T-helper 1 cell (primary cell): ENCODE measurements at places on chromosomes 13 and 19.

DNA sequence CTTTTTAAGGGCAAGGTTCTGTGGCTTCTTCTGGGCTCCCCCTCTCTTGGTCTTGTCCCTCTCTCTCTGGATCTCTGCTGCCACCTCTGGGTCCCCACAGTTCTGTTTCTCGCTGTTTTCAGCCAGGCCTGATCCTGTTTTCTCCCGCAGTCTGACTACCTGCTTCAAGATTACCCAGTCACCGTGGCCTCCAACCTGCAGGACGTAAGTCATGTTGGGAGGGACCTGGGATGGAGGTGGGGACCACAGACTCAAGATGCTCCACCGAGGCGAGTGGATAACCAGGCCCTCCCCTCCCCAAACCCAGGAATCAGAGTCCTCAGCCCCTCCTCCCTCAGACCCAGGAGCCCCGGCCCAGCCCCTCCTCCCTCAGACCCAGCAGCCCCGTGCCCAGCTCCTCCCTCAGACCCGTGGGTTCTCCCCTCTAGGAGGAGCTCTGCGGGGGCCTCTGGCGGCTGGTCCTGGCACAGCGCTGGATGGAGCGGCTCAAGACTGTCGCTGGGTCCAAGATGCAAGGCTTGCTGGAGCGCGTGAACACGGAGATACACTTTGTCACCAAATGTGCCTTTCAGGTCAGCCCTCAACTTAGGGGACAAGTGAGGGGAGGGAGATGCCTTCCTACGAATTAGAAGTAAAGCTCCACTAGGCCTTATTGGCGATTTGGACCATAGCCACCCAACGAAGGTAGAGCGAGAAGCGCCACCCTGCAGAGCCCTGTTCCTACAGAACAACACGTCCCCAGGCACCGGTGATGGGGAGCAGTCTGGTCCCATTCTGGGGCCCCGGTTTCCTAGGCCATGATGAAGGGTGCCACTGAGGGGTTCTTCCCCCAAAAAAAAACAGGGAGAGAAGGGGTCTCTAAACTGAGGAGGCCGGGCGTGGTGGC is 2.2 kb downstream of the FLT3LG start:
- peak; percentile 76 for DNase-seq

DNA sequence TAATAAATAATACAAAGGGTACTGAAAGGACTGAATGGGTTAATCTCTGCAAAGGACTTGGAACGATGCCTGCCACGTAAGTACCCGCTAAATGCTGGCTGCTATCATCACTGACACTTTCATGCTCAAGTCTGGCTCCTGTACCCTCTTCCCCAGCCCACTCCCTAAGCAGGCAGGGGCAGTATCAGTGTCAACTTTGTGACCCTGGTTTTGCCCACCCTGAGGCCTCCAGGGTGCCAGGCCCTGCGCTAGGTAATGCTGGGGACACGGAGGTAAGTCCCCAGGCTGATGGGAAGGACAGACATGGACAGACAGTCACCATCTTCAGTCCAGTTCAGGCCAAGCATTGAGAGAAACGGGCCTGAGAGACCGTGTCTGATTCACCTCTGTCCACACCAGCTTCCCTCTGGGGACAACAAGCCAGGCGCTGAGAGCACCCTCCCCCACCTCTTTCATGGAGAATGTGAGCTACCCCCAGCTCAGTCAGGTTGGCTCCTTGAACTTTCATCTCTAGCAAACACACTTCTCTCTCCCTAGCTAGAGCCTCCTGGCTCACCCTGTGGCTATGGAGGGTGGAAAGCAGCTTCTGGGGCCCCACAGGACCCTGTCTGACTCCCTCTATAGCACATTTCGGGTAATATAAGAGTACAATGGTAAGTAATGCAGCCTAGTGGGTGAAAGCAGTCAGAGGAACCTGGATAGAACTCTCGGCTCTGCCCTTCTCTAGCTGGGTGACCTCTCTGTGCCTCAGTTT is 800 bp downstream of the ETFB start:
- DNase-seq: no peak

DNA sequence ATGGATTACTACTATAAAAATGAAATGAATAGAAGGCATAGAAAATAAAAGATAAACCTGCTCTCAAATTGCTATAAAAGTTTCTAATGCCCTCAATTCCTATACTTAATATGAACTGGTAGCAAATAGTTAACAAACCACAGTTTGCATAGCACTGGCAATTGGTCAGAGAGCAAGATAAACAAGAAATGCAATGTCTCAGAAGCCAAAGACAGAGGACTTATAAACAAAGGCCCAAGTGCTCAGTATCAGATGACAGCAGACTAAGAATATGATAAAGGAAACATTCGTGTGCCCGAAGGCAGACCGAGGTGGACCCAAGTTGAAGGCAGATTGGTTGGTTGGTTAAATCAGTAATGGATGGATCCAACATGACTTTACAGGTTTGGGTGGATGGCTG is 50.6 kb downstream of the IPO5 start:
- DNase-seq: no peak

DNA sequence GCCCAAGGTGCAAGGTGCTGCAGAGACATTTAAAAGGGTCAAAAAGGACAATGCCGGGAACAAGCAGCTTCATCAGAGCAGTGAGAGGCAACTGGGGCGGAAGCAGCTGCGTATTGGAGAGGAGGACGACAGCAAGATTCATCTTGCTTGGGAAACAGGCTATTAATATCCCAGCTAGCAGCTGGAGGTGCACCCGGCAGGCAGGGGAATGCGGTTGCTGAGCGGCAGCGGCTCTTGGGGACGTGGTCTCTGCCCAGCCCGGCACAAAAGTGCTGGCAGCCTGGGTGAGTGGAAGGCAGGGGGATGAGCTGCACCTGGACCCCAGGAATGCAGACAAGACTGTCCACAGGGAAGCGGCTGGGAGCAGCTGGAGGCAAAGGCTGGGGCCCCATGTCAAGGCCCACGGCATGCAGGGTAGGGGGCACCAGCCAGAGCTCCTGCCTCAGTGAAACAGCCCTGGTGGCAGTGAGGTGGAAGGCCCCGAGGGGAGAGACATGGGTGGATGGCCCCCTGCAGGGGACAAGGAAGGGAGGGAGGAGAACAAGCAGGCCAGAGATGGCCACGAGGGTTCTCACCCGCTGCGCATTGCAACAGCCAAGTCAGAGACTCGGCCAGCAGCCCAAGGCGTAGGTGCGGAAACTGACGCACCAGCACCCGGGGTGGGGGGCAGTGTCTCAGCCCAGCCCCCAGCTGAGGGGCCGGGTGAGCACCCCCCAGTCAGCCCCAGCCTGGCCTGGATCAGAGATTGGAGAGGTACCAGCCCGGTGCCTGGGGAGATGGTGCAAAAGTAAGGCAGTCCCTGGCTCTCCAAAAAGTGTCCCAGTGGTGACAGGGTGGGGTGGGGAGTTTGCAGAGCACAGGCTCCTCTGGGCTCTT is 34.4 kb downstream of the PEPD start:
- no peak for DNase-seq

GRCh38 chr13:69291292-69291906 is 816.2 kb upstream of the ATXN8OS start:
- no peak for DNase-seq

DNA sequence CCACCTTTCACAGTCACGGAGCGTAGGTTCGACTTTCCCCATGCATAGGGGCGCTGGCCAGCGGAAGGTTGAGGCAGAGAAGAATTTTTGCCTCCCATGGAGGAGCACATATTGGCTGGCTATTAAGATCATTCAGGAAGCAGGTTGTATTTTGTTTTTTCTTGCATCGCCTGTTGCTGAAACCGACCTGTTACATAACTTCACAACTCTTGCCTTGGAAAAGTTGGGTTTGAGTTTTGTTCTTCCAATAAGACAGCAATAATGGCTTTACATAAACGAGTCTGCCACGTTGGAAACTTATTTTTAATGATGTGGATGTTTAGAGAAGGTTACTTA is 1.4 kb downstream of the UPF1 start:
- DNase-seq: no peak

DNA sequence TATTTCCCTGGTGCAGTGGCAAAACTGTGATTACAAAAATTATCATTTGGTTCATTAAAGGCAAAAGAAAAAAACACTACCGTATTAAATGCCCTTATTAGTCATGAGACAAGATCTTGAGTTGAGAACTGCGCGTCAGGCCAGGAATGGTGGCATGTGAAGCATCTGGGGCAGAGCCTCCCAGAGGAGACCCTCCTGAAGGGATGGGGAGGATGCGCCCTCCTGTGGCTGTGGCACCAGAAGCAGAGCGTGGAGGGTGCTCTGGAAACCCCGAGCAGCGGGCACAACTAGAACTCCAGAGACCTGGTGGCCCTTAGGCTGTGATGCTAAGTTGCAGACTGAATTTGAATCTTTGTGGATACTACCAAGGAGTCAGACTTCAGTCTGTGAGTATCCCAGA is 11.5 kb downstream of the CUL4A start:
- DNase-seq: no peak

GRCh38 chr13:43611281-43612273 is 175.2 kb downstream of the ENOX1 start:
- no peak for DNase-seq

DNA sequence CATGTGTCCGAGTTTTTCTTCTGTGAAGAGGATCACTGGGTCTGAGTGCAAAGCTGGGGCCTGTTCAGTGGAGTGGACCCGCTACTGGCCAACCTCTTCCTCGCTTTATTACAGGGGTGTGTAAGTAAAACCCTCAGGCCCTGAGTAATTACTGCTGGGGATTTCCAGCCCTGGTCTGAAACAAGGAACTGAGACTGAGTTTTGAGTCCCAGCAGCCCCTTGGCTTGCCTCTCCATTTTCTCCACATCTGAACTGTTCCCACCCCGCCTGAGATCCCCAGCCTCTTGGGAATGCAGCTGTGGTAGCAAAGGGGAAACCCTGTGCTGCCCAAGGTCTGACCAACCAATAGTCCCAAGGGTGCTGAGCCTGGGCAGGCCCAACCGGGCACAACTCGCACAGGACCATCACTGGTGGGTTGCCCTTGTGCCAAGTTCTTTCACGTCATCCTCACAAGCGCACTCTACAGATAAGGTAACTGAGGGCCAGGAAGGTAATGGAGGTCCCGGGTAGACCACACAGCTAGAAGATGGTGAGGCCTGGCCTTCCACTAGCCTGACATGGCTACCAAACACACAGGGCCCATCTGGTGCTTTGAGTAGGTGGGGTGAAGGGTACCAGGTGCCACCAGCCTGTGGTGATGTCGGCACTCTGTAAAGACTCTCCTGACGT is 13.7 kb upstream of the SLC35E1 start:
- no peak for DNase-seq

- no peak for DNase-seq
These were observed 14.5 kb downstream of the IPO5 start for GRCh38 chr13:97967948-97968347.

GRCh38 chr19:45952686-45953505 is 20.8 kb downstream of the NOVA2 start:
- DNase-seq: no peak

DNA sequence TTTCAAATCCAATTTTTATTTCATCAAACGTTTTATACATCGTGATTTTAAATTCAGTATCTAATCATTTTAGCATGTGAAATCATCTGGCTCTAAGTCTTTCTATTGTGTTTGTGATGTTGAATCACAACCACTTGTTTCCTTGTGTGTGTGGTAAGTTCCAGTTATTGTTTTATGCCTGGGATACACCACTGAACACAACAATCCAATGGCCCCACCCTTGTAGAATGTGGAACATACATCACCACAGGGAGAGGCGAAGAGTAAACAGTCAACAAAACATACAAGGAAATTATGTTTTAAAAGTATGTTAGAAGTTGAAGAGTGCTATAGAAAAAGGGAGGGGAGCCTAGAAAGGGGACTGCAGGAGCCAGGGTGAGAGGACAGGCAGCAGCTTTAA is 100.5 kb downstream of the EPSTI1 start:
- no peak for DNase-seq

DNA sequence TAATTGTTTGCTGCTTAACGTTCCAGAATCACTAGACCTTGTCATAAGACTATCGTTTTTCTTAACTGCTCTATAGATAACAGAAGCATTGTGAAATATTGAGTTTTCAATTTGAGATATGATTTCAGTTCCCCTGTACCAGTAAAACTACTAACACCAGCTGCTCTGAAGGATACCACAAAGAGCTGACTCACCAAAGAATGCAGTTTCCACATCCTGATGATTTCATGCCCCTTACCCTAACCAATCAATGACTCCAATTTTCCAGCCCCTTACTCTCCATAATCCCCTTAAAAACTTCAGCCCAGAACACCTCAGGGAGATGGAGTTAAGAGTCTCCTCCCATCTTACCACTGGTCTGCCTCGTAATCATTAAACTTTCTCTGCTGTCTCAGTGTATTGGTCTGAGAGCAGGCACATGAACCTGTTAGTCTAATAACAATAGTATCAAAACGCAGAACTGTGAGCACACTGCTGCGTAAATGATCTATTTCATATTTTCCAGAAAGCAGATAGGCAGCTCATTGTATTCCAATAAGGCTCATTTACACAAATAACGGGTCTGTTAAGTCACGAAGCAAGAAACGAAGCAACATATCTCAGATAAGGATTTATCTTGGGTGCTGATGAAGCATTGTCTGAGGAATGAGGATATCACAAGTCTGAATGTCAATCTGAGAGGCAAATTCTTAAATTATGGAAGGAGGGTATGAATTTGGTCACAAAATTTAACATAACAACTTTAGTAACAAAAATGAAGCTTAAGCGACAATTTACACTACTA is 14.1 kb upstream of the CCNA1 start:
- DNase-seq: no peak

DNA sequence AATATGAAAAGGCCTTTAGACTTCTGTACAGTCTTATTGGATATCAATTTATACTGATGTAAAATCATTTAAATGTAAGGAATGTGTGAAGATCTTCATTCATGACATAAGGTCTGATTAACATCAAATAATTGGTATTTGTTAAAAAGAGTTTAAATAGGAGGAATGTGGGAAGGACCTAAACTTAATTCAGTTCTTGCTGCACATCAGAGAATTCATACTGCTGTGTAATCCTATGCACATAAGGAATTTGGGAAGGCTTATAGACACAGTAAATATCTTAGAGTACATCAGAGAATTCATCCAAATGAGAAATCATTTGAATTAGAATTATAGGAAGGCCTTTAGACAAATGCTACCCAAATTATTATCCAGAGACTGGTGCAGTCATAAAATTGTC is 21.7 kb downstream of the ZNF283 start:
- no peak for DNase-seq

DNA sequence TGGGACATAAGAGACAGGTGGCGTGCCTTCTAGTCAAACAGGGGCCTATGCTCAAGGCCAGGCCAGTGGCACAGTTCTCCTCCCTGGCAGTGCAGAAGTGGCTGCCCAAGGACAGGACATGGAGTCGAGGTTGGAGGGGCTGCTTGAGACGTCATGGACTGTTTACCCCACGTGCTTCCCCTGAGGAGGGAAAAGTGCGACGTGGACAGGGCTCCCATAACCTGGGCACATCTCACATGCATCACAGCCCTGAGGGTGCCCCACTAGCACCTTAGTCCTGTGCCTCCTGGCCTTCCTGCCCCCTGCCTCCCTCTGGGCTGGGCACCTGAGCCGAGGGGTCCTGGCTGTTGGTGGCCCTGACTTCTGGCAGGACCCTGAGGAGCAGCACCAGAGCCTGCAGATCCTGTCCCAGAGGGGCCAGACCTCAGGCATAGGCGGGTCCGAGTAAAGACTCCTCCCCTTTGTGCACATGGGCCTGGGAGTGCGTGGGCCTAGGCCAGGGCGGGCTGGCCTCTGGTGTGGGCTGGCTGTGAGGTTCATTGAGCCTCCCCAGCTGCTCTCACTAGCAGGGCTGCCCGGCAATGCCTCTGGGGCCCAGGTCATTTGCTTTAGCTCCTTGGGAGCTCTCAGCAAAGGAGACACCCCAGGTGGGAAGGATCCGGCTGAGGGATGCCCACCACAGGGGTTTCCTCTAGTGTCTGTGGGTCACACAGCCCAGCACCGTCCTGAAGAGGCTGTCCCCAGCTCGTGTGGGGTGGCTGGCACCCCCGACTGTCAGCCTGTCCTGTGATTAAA is 65.7 kb downstream of the CEBPG start:
- DNase-seq: no peak
